NCI-H446 (cell line): ENCODE measurements at places on chromosomes 6 and 20.

- DNase-seq: no peak
These were observed 88.7 kb upstream of the RNF24 start for GRCh38 chr20:4104045-4104444.

- no peak for DNase-seq
These were observed 3.7 kb downstream of the PYGB start for GRCh38 chr20:25251558-25251957.

GRCh38 chr6:113565306-113565705 is 291.8 kb upstream of the MARCKS start:
- no peak for DNase-seq

DNA sequence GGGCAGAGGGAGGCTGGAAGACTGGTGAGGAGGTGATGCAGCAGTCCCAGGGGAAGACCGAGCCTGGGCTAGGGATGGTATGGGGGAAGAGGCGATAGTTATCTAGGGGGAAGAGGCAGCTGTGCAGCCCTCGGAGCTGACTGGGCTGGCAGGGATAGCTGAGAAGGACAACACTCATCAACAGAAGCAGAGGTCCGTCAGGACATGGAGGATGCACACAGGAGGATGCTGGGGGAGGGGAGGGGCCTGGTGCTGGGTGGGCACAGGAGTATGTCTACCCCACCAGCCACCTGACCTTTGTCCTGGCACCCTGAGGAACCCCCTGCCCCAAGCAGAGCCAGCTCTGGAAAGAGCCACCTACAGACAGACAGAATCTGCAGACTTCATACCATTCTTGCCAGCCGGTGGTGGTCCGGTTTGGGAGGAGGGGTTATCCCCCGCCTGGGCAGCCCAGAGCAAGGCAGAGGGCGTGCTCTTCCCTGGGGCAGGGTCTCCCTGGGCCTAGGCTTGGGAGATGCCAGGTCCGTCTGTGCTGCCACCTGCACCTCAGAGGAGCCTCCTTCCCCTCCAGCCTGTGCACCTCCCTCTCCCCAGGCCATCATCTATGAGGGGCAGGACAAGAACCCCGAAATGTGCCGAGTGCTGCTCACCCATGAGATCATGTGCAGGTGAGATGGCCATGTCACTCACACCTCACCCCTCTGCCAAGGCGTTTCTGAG is 14.9 kb downstream of the EBF4 start:
- DNase-seq: no peak

DNA sequence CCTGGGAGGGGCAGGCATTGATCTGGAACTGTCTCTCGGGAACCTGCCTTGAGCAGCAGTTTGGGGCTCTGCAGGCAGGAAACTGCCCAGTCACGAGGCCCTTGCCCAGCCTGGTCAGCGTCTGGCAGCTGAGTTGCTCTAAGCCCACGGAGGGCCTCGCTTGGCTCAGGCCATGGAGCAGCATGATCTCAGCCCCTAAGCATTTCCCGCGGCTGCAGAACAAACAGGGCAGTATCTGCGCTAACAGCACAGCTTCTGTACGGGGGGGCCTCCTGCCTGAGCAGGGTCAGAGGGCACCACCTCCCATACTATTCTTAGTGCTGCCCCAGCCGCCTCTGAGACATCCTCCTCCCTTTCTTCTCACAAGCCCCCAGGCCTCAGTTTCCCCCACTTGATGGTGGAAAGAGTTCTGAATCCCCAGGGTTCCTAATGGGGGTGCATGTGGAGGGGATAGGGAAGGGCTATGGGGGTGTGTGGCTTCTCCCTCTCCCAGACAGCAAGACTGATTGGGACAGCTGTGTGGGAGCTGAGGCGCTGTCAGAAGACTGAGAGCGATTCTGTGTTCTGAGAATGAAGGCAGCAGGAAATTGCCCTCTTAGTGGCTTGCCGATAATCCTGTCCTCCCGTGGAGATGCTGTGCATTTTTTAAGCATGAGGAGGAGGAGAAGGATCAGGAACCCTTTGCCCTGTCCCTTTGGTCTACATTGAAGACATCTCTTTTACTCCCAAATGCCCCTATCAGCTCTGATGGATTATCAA is 46.4 kb downstream of the MOCS1 start:
- no peak for DNase-seq

GRCh38 chr6:155510879-155511278 is 55.2 kb upstream of the NOX3 start:
- no peak for DNase-seq

DNA sequence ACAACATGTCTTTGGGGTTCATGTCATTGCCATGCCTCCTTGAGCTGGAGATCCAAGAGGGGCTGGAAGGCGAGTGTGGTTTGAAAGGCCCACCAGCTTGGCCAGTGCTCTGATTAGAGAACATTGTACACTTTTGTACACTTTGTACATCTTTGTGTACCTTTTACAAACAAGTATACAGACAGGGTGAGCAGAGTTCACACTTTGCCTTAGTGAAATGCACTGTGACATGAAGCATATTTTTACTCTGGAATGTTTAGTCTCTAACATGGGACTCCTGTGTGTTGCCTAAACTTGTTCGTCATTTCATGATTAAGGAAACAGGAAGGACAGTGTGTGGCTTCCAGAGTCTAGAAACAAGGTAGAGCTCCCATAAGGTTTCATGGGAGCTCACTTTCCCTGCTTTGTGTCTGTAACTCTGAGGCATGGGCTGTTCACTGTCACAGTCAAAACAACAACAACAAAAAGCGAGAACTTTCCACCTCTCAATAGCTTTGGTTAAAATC is 225.8 kb upstream of the SOX4 start:
- DNase-seq: no peak

DNA sequence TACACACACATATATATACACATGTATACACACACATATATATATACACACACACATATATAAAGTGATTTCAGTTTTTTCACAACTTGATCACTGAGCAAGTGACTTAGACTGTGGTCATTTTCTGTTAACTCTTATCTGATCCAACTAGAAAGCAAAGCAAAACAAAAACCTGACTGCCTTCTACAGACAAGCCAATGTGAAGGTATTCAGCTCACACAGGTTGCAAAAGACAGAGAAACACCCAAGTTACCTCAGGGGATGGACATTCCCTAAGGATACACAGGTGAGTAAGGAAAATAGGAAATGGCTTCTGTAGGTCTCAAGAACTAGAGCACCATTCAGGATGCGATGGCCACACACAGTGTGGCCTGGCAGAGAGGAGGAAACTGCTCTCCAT is 58.4 kb upstream of the IER3 start:
- no peak for DNase-seq

GRCh38 chr6:155186052-155186658 is 77.7 kb upstream of the CLDN20 start:
- no peak for DNase-seq

GRCh38 chr6:7323074-7323473 is 10.1 kb upstream of the SSR1 start:
- no peak for DNase-seq

DNA sequence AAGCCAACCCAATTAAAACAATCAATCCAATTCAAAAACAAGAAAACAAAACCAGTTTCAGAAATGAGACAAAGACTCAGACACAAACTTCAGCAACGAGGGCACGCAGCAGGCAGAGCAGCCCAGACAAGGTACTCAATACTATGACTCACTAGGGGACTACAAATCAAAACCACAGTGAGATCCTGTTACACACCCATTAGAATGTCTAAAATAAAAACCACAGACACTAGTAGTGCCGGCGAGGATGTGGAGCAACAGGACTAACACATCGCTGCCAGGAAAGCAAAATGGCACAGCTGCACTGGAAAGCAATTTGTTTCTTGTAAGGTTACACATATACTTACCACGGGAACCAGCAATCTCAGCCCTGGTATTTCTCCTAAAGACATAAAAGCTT is 28.4 kb upstream of the MAS1L start:
- no peak for DNase-seq

- no peak for DNase-seq
These were observed 14.7 kb downstream of the FKBP1A start for GRCh38 chr20:1377984-1378734.

- DNase-seq: no peak
These were observed 22.0 kb downstream of the TPD52L1 start for GRCh38 chr6:125175466-125176048.

DNA sequence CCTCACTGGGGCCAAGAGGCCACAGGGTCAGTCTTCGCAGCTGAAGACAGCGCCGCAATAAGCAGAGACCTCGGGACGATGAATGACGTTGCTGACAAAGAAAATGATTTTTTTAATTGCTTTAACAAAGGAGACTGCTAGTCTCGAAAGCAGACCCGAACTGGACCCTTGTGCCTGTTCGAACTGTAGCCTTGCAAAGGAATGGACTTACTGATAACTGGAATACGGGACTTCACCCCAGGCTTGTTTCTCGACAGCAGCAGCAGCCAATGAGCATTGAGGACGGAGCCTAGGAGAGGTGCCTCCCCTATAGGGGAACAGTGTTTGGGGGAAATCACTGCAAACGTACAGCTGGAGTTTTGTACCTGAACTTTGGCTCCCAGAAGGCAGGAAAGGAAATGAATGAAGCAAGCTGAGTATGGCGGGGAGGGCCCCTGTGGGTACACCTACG is 1.3 kb upstream of the TAF4 start:
- DNase-seq: no peak

- DNase-seq: no peak
These were observed 123.3 kb downstream of the OGFRL1 start for GRCh38 chr6:71411882-71412281.

DNA sequence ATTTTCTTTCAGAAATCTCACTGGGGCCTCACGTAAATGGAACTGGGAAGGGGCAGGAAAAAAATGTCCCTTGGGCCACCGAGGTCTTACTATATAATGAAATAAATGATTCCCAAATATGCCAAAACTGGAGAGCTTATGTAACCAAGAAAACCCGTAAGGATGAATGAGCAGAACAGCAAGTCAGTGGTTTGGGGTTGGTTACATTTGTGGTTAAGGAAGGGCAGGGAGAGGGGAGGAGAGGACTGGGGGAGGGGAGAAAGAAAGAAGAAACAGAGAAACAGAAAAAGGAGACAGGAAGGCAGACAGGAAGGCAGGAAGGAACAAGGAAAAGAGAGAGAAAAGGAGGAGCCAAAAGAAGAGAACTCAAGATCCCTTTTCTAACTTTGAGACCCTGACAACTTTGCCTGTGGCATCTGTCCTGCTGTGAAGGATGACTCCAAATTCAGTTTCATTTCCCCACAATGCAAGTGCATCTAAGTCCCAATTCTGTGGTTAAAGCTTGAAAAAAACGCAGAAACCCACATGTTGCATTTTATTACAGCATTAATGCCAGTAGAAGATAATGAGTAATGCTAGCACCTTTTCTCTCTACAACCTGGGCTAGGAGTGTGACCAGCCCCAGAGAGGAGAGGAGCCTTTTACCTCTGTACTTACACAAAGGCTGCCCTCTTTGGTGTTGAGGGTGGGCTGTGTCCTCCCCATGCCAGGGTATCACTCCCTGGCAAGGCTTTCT is 10.8 kb upstream of the ARMC2 start:
- DNase-seq: no peak

- DNase-seq: no peak
These were observed 1.6 kb downstream of the ZMYND8 start for GRCh38 chr20:47354714-47355488.

- no peak for DNase-seq
These were observed 83.2 kb downstream of the MANEA start for GRCh38 chr6:95660544-95660943.

GRCh38 chr20:52992632-52993031 is 20.5 kb downstream of the TSHZ2 start:
- no peak for DNase-seq

DNA sequence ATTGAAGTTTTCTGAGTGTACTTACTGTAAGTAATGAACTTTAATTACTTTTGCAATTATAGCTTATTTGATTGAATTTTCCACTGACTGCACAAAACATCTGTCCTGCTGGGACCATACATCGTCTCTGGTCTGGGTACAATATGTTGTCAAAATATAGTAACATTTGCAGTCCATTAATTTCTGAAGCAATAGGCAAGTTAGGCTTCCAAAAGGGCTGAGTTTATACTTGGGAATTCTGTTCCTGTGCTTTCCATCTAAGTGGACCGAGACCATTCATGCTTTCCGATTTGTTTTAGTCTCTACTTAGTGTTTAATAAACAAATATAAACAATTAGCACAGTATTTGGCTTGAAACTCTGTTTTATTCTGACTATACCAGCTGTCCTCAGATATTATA is 139.3 kb downstream of the RFPL4B start:
- DNase-seq: no peak

DNA sequence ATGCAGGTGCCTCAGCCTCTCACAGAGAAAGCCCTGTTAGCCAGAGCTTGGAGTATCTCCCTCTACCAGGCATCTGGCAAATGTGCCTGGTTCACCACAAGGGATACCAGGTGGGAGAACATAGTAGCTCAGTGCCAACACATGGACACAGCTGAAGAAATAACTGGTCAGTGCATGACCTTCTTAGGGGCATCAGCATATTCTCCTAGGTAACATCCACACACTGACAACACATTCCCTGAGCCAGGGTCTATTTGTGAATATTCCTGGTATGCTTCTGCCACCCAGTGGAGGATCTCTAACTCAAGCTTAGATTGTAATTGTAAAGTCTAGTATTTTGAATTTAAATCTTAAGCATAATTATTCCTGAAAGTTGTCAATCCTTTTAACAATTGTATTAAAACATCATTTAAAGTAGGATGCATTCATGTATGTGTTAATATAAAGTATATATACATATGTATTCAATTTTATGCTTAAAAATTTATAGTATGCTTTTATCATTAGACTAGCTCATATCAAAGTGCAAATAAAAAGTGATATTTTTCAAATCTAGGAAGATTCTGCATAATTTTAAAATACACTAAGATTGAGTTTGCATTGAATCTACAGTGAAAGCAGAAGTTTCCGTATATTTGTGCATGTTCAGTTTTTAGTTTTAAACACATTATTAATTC is 45.3 kb upstream of the COL21A1 start:
- peak; percentile 8 for DNase-seq

DNA sequence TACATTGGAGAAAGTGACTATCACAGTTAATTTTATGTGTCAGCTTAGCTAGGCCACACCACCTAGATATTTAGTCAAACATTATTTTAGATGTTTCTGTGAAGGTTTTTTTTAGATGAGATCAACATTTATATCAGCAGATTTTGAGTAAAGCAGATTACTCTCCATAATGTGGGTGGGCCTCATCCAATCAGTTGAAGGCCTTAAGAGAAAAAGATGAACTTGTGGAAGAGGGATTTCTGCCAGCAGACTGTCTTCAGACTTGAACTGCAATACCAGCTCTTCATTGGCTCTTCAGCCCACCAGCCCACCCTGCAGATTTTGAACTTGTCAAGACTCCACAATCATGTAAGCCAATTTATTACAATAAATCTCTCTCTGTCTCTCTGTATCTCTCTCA is 25.1 kb upstream of the FBXO30 start:
- no peak for DNase-seq

- DNase-seq: no peak
These were observed 132.0 kb downstream of the PHACTR3 start for GRCh38 chr20:59736366-59736765.
